Adrenal gland (tissue), 19 donors: ENCODE measurements at places on chromosomes 3 and 15.

DNA sequence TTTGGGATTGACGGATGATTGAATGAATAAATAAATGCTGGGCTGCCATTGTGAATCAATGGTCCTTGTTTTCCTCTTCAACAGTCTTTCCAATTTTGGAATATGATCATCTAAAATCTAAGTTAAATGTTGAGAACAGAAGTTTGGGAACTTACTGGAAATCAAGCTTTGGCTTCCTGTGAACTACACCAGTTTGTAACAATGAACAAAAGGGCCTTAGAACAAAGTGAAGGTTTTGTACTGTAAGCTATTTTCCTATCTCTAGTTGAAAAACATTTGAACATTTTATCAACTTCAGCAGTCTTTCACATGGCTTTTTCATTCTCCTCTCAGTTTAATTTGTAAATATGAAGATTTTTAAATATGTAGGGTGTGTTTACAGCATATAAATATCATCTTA, 66.3 kb downstream of the RUBCN start:
- no peak overlapping the region for H3K4me3 ChIP-seq
- no peaks in the 10 kb centered on the region for H3K27me3 ChIP-seq
- H3K27ac ChIP-seq = no peak overlapping the region
- H3K4me1 ChIP-seq = no peaks in the 10 kb centered on the region

DNA sequence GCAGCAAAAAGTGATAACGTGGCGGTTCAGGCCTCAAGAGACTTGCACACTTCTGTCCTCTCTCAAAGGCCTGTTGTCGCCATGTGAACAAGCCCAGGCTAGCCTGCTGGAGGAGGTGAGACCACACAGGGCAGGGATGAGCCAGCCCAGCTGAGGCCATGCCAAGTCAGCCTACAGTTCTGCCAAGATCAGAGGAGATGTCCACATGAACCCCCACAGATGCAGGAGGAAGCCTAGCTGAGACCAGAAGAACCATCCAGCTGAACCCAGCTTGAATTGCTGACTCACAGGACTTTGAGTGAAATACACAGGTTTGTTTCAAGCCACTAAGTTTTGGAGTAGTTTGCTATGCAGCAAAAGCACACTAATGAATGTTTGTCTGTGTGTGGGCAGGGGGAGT, 50.3 kb upstream of the SEC13 start:
- H3K4me3 ChIP-seq = no peak overlapping the region
- no peaks in the 10 kb centered on the region for H3K4me1 ChIP-seq
- no peak for DNase-seq
- H3K36me3 ChIP-seq = no peaks in the 10 kb centered on the region
- H3K27me3 ChIP-seq = no peaks in the 10 kb centered on the region

DNA sequence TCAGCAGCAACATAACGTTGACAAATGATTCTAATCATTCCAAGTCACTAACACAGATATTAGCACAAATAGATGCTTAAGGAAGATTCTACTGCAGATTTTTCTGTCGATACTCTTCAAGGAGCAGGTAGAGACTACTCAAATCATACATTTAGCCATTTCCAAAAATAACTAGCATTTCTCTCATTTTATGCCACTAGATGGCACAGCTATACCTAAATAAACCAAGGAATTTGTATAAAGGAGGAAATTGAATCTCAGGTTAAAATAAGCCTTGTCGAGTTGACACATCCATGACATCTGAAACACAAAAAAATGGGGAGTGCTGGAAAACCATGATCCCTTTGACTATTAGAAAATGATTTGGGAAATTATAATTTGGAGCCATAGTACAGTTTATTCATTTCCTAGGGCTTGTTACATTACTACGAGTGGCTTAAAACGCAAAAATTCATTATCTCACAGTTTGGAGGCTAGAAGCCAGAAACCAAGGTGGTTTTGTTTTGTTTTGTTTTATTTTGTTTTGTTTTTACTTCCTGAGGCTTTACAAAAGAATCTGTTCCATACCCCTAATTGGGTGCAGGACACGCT, 59.5 kb upstream of the STRIT1 start:
- no peak overlapping the region for H3K4me3 ChIP-seq
- no peaks in the 10 kb centered on the region for H3K36me3 ChIP-seq
- no peaks in the 10 kb centered on the region for H3K27me3 ChIP-seq
- H3K27ac ChIP-seq = no peak overlapping the region
- no peak for DNase-seq

DNA sequence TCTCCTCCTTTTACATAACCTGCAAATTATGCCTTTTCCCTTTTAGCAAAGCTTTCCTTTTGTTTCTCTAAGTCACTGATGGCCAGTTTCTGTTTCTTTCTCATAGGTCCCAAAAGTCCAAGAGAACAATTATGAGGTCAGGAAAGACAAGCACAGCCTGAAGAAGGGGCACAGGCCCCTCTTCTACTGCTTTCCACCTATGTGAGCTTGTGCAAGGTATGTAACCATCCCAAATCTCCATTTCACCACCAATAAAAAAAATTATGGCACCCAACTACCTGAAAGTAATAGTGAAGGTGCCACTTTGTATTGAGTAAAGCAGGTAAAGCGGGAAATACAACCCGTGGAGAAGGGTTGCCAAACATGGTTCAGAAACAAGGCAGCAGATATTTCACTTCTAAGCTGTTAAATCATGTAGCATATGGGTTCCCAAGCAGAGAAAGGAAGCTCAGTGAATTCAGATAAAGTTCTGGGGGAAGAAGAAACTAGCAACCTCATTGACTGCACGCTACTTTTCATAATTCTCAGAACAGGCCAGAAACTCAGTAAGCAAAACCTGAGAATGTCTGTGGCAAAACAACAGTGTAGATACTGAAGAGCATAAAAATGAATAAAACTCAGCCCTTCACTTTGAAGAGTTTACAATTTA, 4.2 kb downstream of the PLOD2 start:
- H3K27ac ChIP-seq = peak overlapping the region; percentile 11
- peaks cover 38% of the 10 kb centered on the region for H3K4me1 ChIP-seq
- no peaks in the 10 kb centered on the region for H3K36me3 ChIP-seq
- no peak overlapping the region for H3K4me3 ChIP-seq
- no peaks in the 10 kb centered on the region for H3K27me3 ChIP-seq
